ENCODE measurements at places on chromosomes 7 and 10.

DNA sequence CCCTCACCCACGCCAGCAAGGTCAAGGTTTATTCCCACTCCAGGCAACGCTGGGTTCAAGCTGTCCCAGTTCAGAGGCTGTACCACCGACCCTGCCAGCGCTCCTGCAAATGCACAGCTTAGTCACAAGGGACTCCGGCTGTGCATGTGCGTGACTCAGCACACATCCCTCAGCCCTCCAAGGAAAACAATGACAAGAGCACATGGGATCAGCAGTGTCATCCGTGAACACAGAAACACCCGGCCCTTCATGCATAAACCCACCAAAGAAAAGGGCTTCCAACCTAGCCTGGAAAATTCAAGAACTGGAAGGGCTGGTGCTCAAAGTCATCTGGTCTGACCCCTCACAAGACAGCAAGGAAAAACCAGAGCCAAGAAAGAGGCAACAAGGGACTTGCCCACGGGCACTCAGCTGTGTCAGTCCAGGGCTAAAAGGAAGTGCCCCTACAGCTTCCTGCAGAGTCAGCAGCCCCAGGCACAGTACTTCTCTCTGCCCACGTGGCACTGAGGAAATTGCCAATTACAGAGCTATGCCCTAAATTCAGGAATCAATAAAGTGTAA, 106.1 kb downstream of the KCNMA1 start:
- no peak for DNase-seq

GRCh38 chr10:97724341-97724941, 10.9 kb downstream of the MARVELD1 start:
- no peak for DNase-seq

DNA sequence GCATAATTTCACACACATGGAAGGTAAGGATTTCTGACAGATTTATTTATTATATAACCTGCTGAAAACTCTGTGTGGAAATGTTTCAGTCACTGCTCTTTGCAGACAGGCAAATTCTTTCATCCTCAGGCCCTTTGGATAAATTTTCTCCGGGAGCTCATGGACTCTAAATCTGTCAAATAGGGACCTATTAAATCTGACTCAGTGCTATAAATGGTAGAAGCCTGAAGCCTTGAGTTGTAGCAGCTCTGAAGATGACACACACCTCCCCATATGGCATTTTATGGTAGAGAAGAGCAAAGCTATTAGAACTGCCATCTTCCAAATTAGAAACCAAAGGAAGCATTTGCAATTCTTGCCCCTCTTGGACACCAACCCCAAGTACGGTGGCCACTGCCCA, 808.7 kb downstream of the XPNPEP1 start:
- no peak for DNase-seq

GRCh38 chr7:133044722-133045473, 37.0 kb downstream of the CHCHD3 start:
- DNase-seq: no peak

- DNase-seq: no peak
Observed at GRCh38 chr7:22771872-22772228, 44.9 kb downstream of the IL6 start.

DNA sequence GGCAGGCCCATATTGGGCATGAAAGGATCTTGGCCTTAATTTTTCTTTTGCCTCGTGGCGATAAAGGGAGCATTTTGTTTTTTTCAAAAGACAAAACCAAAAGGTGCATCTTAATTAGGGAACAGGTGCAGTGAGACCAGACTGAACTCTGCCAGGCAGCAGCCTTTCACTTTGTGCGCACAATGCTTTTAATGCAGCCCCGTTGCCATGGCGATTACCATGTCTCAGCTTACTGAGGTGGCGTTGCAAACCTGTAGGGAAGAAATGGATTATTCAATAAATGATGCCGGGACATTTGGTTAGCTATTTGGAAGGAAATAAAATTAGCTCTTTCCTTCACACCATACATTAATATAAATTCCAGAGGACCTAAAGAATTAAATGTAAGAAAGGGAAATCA, 61.9 kb downstream of the MYL10 start:
- DNase-seq: no peak

- DNase-seq: no peak
Observed at GRCh38 chr10:70132098-70133029, at the start of gene AIFM2. Gene AIFM2, minus strand, starts transcription at chr10:70132825. Its CDS starts 8,741 bp downstream, at chr10:70124084.

- DNase-seq: no peak
Observed at GRCh38 chr10:110034596-110034995, 26.8 kb downstream of the ADD3 start.

- DNase-seq: no peak
Observed at GRCh38 chr7:95404316-95404865, 8.2 kb upstream of the PON3 start.

DNA sequence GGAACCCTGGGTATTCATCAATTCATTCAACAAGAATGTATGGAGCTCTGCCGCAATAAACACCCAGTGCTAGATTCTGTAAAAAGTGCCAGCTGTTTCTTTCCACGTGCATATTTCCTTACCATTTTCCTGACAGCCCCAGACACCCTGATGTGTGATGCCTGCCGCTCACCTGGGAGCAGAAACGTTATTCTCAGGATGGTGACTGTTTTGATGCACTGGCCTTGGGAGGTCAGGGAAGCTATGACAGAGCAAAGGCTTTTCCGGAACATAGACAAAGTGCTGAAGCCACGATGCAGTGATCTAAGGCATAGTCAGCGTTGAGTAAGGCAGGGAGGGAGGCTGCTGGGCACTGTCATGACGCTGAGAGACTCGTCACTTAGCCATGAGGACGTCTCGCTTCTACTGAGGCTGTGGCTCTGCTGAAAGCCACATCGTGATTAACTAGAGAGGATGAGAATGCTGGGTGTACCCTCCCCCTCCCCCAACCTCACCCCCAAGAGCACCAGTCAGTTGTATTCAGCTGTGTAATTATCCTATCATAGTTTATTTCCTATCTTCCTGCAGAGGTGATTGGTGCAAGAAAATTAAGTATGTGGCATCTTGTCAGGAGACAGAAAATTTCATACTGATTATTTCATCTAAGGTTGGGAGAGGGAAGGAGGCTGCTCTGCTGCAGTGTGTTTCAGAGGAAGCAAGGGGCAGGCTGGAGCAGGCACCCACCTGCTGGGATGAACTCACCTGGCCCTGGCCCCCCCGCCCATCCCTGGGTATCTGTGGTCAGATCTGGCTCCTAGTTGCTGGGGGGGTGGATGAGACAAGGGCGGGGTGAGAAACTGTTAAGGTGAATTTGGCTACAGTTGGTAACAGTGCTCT, 48.8 kb upstream of the SMNDC1 start:
- peak; percentile 74 for DNase-seq

- DNase-seq: no peak
Observed at GRCh38 chr10:103281753-103282152, 4.8 kb downstream of the INA start.

GRCh38 chr7:148645898-148646297, 52.8 kb upstream of the CUL1 start:
- DNase-seq: no peak

- peak; percentile 16 for DNase-seq
Observed at GRCh38 chr10:97714401-97715258, 1.1 kb downstream of the MARVELD1 start.

DNA sequence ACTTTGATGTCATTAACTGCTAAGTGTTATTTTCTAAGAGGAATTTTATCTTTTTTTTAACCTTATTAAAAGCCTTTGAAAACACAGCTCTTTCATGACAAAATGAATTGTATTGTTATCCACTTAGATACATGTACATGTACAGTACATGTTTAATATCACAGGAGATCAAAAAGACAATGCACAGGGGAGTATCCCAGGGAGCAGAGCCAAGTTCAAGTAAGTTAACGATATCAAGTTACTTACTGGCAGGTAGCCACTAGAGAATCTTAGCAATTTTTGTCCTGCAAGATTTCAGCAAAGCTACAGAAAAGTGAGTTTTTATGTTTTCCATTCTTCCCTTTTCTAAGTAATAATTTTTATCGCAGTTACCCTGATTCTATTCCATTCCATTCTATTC, 33.9 kb upstream of the ARL4A start:
- no peak for DNase-seq

- DNase-seq: no peak
Observed at GRCh38 chr10:22386503-22386902, 41.2 kb downstream of the SPAG6 start.

DNA sequence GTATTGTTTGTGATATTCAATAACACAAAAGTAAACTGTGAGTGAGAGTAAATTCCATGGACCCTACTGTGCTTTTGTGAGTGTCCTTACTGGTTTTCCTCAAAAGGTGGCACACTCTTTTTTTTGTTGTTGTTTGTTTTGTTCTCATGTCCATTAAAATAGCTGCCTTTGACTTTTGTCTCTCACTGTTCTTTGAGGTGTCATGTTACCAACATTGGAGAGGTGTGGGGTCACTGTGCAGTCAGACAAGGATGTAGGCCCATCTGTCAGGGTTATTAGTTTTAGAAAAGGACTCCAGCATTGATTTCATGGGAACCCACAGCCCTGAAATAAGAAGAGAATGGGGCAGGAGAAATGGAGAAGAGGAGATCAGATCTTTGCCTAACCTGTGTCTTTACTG, 383.1 kb downstream of the SORCS3 start:
- DNase-seq: no peak

DNA sequence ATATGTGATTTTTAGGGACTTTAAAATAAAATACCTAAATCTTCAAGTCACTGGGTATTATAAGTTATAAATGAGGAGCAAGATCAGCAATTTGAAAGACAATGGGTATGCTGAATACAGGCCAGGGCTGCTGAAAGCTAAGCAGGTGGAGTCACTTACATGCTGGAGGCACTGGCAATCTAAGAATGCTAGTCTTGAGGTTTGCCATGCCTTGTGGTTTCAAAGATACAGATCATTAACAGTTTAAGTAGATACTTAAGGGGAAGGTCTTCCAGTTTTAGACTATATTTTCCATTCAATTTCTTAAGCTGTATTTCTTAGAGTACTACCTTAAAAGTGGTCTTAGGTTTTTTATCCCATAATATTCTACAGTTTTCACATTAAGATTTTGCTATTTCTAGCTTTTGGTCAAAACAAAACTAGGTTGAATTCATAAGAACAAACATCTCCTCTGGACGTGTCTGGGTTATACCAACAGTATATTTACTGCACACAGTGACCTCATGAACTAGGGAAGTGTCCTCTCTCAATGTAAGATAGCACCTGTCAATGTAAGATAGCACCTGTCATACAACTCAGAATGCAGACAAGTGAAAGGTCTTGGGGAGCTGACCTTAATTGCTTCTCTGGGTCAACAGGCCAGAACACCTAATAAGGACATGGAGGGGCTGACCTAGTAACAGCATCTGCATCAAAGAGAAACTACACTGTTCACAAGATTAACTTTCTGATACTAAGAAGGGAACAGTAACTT, 2.0 kb downstream of the SRI start:
- DNase-seq: no peak

DNA sequence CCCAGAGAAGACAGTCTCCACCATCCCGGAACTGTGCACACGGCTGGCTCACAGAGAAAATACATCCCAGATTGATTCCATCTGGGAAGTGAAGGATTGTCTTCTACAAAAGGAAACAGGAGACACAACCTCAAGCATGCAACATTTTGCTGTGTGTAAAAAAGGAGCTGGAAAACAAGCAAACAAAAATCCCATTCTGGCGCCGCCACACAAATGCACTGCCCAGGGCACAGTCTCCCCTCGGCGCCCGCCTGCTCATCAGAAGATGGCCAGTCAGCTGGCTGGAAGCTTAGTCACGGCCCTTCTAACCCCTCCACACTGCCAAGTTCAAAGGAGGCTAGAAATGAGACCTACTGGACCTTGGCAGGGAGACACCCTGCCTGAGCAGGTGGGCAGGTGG, 14.1 kb upstream of the CYTH3 start:
- DNase-seq: no peak

- DNase-seq: no peak
Observed at GRCh38 chr10:90167174-90168064, 466.0 kb downstream of the KIF20B start.

GRCh38 chr10:113853578-113854012, 287 bp downstream of the DCLRE1A start:
- DNase-seq: no peak

GRCh38 chr10:10499839-10500238, 517.8 kb upstream of the CELF2 start:
- no peak for DNase-seq

DNA sequence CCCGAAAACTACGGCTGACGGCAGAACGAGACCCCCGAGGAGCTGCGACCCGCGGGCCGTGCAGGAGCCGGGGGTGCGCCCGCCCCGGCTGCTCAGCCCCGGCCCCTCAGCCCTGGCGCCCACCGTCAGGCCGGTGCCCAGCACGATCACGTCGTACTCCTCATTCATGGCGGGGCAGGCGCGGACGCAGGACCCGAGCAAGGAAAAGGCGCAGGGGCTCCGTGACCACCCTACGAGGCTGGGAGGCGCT, 218 bp downstream of the GDI2 start:
- no peak for DNase-seq

DNA sequence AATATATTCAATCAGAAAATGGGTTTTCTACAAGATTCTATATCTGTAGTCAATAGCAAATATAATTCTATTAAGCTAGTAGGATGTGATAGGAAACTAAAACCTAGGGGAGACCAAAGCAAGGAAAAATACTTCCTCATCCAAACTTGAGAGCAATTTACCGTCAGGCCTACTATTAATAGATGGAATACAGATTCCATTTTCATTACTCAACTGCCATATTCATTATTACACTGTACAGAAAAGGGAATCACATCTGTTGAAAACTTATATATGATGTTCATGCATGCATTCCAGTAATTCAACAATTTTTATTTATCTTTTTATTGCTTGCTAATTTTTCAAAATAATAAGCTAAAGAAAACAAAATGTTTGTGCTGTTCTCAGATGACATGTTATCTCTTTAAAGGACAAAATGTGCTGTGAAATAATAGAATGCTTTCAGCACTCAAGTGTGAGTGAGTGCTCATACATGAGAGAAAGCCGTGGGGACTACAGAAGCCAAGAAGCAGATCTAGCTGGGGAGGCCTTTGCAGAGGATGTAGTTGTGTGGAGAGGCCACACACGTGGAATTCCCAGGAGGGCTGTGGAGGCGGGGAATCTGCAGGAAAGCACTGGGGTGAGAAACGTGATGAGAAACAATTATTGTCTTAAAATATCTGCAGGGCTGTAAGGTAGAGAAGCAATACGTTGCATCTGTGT, 110.0 kb downstream of the EGFR start:
- no peak for DNase-seq

DNA sequence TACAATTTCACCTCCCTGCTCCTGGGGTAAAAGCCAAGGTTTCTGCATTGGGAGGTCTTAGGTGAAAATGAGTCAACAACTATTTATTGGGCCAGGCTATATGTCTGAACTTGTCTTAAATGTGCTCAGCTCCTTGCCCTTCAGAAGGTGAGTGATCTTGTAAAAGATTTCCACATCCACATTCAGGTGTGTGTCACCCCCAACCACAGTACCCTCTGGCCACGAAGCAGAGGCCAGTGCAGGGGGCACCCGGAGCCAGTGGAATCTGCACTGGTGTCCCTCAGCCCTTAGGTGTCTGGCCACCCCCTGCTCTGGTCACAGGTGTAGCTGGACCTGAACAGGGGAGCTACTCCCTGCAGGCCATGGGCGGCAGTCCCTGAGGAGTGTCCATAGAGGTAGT, 198.5 kb downstream of the PAXIP1 start:
- no peak for DNase-seq

All from CD8-positive, alpha-beta T cell (primary cell).